ENCODE measurements at places on chromosomes 5 and 9.

GRCh38 chr5:80780761-80781285 is 126.0 kb upstream of the DHFR start:
- no peak for DNase-seq

DNA sequence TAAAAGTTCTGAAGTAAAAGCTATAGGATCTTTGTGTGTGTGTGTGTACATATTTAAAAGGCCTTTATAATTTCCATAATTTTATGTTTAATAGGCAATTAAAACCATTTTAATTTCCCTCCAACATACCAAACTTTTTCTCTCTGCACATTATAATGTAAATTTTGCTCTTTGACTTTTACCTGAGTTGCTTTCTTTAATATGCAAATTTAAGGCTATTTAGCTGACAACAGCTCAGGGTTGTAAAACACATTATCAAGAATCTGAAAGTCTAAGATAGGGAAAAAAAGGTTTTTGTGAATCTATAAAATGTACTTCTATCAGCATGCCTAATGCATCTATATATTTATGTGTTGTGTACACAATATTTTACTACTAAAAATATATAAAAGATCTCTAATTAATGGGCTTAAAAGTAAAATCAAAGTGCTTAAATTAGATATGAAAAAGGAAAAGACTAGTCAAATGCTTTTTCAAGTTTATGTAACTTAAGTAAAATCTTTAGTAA is 239.6 kb upstream of the RAI14 start:
- no peak for DNase-seq

DNA sequence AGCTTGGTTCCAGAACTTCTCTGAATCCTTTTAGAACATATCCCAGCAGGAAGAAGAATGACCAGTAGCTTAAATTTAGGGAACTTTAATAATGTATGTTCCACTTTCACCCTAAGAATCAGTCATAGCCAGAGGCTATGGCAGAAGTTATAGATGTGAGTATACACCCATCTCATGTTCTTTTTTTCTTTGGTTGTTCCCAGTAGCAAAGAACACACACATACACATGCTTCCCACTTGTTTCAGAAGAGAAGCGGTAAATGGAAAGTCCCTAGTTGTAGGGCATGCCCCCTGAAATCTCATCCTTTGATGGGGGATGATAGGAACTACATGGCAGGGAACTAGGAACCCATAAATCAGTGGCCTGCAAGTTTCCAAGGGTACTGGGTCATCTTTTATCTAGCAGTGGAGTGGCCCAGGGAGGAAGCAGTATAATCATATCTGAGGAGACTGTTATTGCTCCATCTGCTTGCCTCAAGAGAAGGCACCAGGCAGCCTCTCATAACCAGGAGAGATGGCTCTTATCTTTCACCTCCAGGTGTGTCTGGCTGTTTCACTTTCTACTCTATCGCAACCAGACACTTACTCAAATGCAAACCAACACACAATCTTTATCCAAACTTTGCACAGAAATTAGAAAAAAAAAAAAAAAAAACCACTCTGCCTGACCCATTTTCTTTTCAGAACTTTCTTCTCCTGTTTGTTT is 109.5 kb downstream of the SNCAIP start:
- DNase-seq, result no peak

GRCh38 chr9:70156729-70157128 is 102.0 kb upstream of the SMC5 start:
- DNase-seq, result no peak

DNA sequence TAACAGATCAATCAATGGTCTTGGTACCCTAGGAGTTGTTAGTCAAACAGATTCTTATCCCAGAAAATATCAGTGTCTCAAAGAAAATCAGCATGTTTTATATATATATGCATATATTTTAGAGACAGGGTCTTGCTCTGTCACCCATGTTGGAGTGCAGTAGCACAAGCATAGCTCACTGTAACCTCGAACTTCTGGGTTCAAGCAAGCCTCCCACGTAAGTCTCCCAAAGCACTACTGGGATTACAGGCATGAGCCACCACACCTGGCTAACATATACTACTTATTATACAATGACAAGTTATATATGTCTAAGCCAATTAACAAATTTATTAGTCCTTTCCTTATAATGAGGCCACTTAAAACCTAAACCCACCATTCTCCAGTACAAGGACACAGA is 10.4 kb downstream of the RAB14 start:
- no peak for DNase-seq

- no peak for DNase-seq
These were observed 80.0 kb downstream of the AK8 start for GRCh38 chr9:132797861-132798659.

- no peak for DNase-seq
These were observed 475.4 kb downstream of the DMAC1 start for GRCh38 chr9:7324152-7324598.

GRCh38 chr5:10166392-10166791 is 83.3 kb downstream of the ATPSCKMT start:
- no peak for DNase-seq

DNA sequence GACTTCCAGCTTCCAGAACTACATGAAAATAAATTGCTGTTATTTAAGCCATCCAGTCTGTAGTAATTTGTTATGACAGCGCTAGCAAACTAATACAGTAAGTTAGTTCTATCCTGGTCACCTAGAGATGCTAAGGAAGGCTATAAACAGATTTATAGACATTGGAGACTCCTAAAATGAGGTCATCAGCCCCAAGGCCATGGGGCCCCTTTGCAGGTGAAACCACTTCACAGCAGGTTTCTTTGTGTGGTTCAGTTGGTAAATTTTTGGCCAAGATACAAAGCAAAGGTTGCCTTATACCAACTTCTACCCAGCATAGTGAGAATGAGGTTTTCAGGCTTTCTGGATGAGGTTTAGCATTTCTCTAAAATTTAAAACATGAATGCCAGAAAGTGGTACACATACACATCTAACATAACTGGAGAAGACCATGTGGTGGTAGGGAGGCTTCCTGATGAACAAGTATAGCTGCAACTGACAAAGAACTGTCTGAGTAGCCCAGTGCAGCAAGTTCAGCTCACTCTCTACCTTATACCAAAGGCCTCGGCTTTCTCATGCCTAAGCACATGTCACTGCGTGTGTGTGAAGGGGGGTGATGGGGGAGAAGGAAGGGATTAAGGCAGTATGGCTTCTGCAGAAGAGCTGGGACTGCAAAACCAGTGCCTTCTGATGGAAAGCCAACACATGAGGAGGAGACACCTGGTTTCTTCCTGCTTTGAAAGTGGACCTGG is 264.6 kb upstream of the TAS2R1 start:
- DNase-seq, result no peak

DNA sequence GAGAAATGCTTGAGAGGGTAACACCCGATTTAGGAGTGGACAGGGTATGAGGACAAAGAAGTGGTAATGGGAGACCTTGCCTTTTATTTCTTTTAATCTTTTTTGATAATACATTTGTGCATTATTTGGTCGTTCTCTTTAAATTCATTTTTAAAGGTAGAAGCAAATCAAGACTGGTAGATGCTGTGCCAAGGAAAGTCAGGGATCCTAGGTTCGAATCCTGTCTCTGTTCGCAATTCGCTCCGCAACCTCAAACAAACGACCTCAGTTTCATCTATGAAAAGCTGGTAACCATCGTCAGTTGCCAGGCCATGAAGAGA is 353 bp upstream of the TMED9 start:
- DNase-seq, result no peak

DNA sequence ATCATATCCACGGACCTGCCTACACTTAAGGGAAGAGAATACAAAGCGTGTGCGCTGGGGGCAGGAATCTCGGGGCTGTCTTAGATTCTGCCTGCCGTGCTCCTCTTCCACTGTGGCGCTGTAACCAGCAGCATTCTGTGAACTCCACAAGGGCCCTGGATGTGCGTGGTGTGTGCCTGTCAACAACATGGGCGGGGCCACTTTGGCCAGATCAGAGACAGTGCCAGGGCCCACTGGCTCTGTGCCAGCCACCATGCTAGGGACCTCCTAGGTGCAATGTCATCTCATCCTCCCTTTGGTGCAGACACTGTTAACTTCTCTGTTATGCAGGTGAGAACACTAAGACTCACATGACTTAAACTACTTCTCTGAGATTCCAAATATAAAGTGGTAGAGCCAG is 113.7 kb downstream of the COL23A1 start:
- DNase-seq, result no peak

DNA sequence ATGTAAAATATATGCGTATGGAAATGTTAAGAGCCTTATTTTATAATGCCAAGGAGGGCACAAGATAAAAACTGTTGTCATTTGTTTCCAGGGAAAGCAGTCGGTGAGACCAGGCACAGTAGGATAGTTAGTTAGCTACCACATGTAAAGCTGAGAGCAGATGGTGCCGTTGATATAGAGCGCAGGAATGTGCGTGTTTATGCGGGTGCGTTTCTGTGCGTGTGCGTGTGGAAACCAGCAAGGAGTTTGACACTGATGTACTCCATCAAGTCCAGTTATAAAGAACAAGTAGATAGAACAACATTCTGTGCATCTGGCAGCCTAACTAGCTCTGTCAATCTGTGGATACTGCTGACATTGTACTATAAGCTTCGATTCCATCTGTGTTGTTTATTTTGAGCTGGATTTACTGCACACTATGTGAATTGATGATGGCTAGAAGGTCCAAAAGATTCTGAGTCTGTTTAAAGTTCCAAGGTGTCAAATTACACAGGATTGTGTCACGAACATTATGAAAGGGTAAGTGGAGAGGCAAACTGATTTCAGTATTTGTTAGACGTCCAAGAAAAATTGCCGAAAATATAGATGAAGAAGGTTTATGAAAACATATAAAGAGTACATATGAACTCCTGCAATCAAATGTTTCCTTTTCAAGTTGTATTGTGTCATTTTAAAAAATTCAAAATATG is 494.9 kb upstream of the MEF2C start:
- no peak for DNase-seq

GRCh38 chr5:109900461-109900860 is 210.7 kb downstream of the MAN2A1 start:
- DNase-seq, result no peak

GRCh38 chr5:94802450-94802849 is 184.0 kb downstream of the SLF1 start:
- DNase-seq, result no peak

- no peak for DNase-seq
These were observed 86.4 kb downstream of the ADRB2 start for GRCh38 chr5:148912714-148913398.
